ENCODE measurements at places on chromosomes 6 and 20.
A peak's percentile ranks its signal among the peaks of the same experiment; 100 is the strongest.

GRCh38 chr20:43448748-43449535 lies 8.8 kb upstream of the SRSF6 start:
- no peak overlapping the region for H3K27ac ChIP-seq
- peaks cover 39% of the 10 kb centered on the region for H3K27me3 ChIP-seq
- no peaks in the 10 kb centered on the region for H3K4me1 ChIP-seq
- DNase-seq: peak; percentile 31
- no peaks in the 10 kb centered on the region for H3K36me3 ChIP-seq
- H3K4me3 ChIP-seq: no peak overlapping the region

DNA sequence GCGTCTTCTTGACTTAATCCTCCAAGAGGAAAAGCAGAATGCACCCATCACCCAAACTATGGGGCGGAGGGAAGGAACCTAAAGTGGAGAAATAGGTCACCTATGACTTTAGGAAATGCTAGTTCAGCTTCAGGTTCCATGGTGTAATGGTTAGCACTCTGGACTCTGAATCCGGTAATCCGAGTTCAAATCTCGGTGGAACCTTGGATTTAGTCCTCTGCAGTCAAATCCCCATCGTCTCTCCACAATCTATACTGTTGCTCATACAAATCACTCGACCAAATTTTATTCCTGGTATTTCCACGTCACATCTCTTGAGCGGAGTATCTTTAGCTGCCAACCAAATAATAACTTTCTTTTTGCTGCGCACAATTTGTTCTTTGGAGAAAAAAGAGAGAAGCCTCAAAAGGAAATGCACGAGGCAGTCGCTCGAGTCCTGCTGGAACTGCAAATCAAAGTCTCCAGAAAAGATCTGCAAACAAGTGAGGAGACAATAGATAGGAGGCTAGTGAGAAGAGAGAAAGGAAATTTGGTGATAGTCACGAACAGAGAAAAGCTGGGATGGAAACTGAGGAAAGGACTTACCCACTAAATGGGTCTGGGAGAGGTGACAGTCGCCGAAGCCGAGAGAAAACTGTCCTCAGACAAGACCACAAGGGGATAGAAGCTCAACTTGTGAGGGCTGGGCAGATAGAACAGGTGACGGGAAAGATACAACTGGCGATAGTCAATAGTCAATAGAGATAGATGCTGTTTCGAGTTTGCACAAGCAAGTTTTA lies 16.6 kb downstream of the POM121L2 start:
- peak overlapping the region; percentile 41 for H3K27ac ChIP-seq
- H3K36me3 ChIP-seq: peaks cover 19% of the 10 kb centered on the region
- peaks cover 89% of the 10 kb centered on the region for H3K27me3 ChIP-seq
- H3K4me3 ChIP-seq: peak overlapping the region; percentile 22
- DNase-seq: no peak

- H3K4me1 ChIP-seq: peaks cover 18% of the 10 kb centered on the region
- DNase-seq: no peak
- no peak overlapping the region for H3K4me3 ChIP-seq
- peaks cover 8% of the 10 kb centered on the region for H3K36me3 ChIP-seq
- H3K27ac ChIP-seq: no peak overlapping the region
Observed at GRCh38 chr20:56361900-56362299, 3.1 kb downstream of the FAM210B start.

- H3K4me1 ChIP-seq: peaks cover 36% of the 10 kb centered on the region
- no peak overlapping the region for H3K27ac ChIP-seq
- peaks cover 21% of the 10 kb centered on the region for H3K27me3 ChIP-seq
- no peak overlapping the region for H3K4me3 ChIP-seq
Observed at GRCh38 chr20:43839793-43840199, 74.9 kb upstream of the TOX2 start.

DNA sequence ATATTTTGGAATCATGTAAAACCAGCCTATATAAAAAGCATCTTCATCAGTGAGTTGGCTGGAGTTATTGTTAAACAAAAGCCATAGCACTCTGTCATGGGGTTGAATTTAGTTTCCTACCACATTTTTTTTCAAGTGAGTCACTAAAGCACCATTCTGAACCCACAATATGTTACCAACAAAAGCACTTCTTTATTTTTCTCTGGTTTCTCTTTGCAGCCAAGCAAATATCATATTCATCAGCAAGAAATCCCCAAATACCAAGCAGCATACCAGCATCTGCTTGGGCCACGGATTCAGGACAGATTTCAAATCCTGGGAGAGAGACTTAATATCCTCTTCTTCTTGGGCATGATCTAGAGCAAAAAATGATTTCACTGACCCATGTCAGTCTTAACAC lies 441.4 kb downstream of the BCKDHB start:
- no peaks in the 10 kb centered on the region for H3K27me3 ChIP-seq
- no peak for DNase-seq
- no peak overlapping the region for H3K4me3 ChIP-seq
- no peak overlapping the region for H3K27ac ChIP-seq
- H3K4me1 ChIP-seq: no peaks in the 10 kb centered on the region

DNA sequence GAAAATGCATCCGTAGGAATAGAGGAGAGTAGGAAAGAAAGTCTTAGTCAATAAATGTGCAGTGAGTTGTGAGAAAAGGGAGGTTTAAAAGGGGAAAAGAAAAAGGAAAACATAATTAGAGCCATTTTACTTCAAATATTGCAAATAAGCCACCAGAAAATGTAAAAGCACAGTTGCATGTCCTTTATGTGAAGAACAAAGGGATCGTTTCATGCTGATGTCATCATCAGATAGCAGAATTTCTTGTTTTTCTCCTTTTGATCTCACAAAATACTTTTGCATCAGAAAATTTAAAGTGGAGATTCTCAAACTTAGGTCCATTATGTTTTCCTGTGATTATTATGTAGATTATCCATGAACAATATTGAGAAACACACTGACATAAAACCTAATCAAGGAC lies 166.7 kb downstream of the HAO1 start:
- H3K4me1 ChIP-seq: no peaks in the 10 kb centered on the region
- no peak for DNase-seq
- no peaks in the 10 kb centered on the region for H3K36me3 ChIP-seq
- no peaks in the 10 kb centered on the region for H3K27me3 ChIP-seq
- no peak overlapping the region for H3K27ac ChIP-seq

- H3K4me3 ChIP-seq: no peak overlapping the region
- H3K27me3 ChIP-seq: no peaks in the 10 kb centered on the region
- peak overlapping the region; percentile 31 for H3K27ac ChIP-seq
- peaks cover 24% of the 10 kb centered on the region for H3K36me3 ChIP-seq
- DNase-seq: peak; percentile 48
Observed at GRCh38 chr6:36615018-36615761, 21.0 kb downstream of the SRSF3 start.

DNA sequence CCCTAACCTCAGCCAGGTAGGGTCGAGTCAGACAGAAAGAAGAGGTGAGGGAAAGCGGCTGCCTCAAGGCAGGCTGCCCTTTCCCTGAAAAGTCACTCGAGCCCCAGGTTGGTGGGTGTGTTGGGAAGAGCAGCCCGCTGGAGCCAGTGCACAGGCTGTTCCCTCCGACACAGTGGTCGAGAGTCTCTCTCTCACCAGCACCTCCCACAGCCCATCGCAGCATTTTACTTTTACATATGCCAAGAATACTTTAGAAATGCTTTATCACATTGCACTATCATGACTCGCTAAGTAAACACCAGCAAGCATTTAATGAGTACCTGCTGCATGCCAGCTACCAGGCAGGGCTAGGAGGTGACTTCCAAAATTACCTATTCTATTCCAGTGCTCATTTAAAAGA lies 1.7 kb downstream of the PRPH2 start:
- H3K4me1 ChIP-seq: peaks cover under 1% of the 10 kb centered on the region
- no peak overlapping the region for H3K4me3 ChIP-seq
- H3K36me3 ChIP-seq: no peaks in the 10 kb centered on the region

Measured in activated naive CD8-positive, alpha-beta T cell treated with anti-CD3 and anti-CD28 coated beads, Interleukin-2, amount 50 U/mL, for 24 hours (primary cell).